Activated CD4-positive, alpha-beta T cell treated with anti-CD3 and anti-CD28 coated beads, Interleukin-2, amount 10 ng/mL, durations not matched to agents 7 days and 5 days (primary cell): ENCODE measurements at places on chromosomes 16 and 17. TPM values are rescaled to one million over a fixed set of nuclear protein-coding genes. Genes with fewer than 3 reads are reported as not detected.

OR4D1 gene
- total RNA-seq = 0.77 TPM

EVI2B gene
- total RNA-seq = 102 TPM

SETD6 gene
- 14.7 TPM for total RNA-seq

NUFIP2 gene
- total RNA-seq = 66.9 TPM

FBXO31 gene
- total RNA-seq = 27.4 TPM

TNK1 gene
- 1.5 TPM for total RNA-seq

TNFRSF13B gene
- total RNA-seq = not detected
